ENCODE measurements at places on chromosomes 13 and 19. TPM values are rescaled to one million over a fixed set of nuclear protein-coding genes. Genes with fewer than 3 reads are reported as not detected.

GRCh38 chr13:110024645-110024980, 238.2 kb upstream of the IRS2 start:
- peaks cover 18% of the 10 kb centered on the region for H3K4me1 ChIP-seq
- no peaks in the 10 kb centered on the region for H3K36me3 ChIP-seq
- H3K4me3 ChIP-seq: no peak overlapping the region
- H3K27me3 ChIP-seq: no peaks in the 10 kb centered on the region
- DNase-seq: no peak

DNA sequence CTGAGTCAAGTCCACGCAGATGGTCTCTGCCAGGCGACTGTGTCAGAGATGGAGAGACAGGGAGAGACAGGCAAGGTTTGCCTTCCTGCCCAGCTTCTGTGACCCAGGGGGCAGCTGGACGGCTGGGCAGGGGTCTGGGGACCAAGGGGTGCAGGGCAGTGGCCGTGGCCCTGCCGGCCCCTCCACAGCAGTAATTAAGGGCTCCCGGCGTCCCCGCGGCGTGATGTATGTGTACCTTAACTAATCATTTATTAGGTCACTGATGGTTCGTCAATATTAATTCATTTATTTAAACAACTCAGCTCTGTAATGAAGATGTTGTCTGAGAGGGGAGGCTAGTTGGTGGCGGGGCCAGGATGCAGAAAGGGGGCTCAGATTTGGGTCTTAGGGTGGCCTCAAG, 28.6 kb upstream of the TCF3 start:
- no peaks in the 10 kb centered on the region for H3K4me1 ChIP-seq
- H3K27me3 ChIP-seq: peaks cover 64% of the 10 kb centered on the region
- no peak for DNase-seq

DNA sequence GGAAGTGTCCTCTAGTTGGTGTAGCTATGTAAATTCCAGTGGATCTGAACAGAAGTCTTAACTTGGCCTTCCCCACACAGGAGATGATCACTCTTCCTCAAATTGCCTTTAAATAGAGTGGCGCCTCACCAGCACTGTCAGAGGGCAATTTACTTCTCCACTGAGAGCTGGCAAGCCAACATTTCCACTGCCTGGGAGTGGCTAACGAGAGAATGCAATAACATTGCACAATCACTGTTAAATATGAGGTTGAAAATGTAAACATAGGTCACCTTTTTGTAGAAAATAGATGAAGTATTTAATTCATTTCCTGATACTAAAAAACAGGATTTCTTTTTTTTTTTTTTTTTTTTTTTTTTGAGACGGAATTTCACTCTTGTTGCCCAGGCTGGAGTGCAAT, 55.4 kb upstream of the UBL3 start:
- no peaks in the 10 kb centered on the region for H3K36me3 ChIP-seq
- no peak overlapping the region for H3K27ac ChIP-seq
- no peak for DNase-seq
- H3K4me3 ChIP-seq: no peak overlapping the region
- H3K27me3 ChIP-seq: no peaks in the 10 kb centered on the region

PSG3 gene
- total RNA-seq: not detected

GRCh38 chr13:110216398-110217041, 90.4 kb downstream of the COL4A1 start:
- DNase-seq: peak; percentile 45
- H3K27ac ChIP-seq: peak overlapping the region; percentile 62
- H3K36me3 ChIP-seq: no peaks in the 10 kb centered on the region

- no peak overlapping the region for H3K4me3 ChIP-seq
- no peaks in the 10 kb centered on the region for H3K4me1 ChIP-seq
- H3K27ac ChIP-seq: no peak overlapping the region
Observed at GRCh38 chr13:79684371-79684770, 203.4 kb downstream of the NDFIP2 start.

GRCh38 chr19:58037927-58038687, 4.3 kb downstream of the ZSCAN1 start:
- no peaks in the 10 kb centered on the region for H3K4me1 ChIP-seq
- DNase-seq: no peak
- peaks cover 31% of the 10 kb centered on the region for H3K27me3 ChIP-seq
- H3K4me3 ChIP-seq: no peak overlapping the region
- no peaks in the 10 kb centered on the region for H3K36me3 ChIP-seq
- H3K27ac ChIP-seq: no peak overlapping the region

- H3K4me3 ChIP-seq: no peak overlapping the region
- H3K27me3 ChIP-seq: peaks cover 4% of the 10 kb centered on the region
- no peaks in the 10 kb centered on the region for H3K36me3 ChIP-seq
- no peak overlapping the region for H3K27ac ChIP-seq
- DNase-seq: no peak
Observed at GRCh38 chr13:111659842-111660241, 339.4 kb downstream of the TEX29 start.

DNA sequence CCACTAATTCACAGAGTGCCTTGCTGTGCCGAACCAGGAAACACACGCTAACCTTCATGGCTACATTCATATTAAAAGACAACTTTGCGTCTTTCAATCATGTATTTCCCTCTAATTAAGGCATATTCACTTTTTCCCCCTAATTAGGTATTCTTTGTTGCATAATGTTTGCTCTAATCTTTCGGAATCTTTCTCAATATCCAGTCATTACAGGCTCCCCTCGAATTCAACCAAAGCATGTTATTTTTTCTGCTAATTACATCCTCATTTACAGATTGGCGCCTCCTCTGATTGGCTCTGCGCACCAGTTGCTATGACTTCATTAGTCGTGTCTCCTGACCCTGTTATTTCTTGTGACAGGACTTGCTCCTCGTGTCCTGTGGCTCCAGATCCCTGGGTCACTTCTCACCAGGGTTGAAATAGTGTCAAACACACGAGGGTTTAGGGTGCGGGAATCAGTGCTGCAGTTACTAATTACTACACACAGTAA, 226.7 kb upstream of the TSHZ3 start:
- no peak overlapping the region for H3K27ac ChIP-seq
- no peaks in the 10 kb centered on the region for H3K36me3 ChIP-seq
- H3K4me3 ChIP-seq: no peak overlapping the region
- H3K4me1 ChIP-seq: no peaks in the 10 kb centered on the region
- no peaks in the 10 kb centered on the region for H3K27me3 ChIP-seq

DNA sequence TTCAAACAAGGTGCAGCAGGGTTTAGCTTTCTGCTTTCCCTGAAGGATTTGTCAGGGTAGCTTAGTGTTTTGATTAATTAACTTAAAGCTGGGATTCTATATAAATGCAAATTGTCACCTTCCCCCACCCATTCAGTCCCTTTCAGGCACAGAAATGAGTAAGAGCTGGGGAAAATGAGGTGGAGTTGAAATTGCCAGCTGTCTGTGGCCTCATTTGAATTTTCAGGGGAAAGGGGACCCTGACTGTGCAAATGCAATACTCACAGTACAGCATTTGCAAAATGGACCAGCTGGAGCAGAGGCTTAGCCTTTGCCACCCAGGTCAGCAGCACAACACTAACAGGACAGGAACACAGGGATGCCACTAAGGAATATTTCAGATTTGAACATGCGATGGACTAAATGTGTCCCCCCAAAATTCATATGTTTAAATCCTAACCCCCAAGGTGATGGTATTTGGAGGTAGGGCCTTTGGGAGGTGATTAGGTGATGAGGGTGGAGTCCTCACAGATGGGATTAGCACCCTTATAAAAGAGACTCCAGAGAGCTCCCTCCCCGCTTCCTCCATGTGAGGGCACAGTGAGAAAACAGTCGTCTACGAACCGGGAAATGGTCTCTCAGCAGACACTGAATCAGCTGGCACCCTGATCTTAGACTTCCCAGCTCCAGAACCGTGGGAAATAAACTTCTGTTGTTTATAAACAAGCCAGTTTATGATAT, 59.5 kb upstream of the CYSLTR2 start:
- no peaks in the 10 kb centered on the region for H3K4me1 ChIP-seq
- no peak overlapping the region for H3K4me3 ChIP-seq
- no peaks in the 10 kb centered on the region for H3K36me3 ChIP-seq
- H3K27me3 ChIP-seq: no peaks in the 10 kb centered on the region
- H3K27ac ChIP-seq: no peak overlapping the region
- DNase-seq: no peak

DNA sequence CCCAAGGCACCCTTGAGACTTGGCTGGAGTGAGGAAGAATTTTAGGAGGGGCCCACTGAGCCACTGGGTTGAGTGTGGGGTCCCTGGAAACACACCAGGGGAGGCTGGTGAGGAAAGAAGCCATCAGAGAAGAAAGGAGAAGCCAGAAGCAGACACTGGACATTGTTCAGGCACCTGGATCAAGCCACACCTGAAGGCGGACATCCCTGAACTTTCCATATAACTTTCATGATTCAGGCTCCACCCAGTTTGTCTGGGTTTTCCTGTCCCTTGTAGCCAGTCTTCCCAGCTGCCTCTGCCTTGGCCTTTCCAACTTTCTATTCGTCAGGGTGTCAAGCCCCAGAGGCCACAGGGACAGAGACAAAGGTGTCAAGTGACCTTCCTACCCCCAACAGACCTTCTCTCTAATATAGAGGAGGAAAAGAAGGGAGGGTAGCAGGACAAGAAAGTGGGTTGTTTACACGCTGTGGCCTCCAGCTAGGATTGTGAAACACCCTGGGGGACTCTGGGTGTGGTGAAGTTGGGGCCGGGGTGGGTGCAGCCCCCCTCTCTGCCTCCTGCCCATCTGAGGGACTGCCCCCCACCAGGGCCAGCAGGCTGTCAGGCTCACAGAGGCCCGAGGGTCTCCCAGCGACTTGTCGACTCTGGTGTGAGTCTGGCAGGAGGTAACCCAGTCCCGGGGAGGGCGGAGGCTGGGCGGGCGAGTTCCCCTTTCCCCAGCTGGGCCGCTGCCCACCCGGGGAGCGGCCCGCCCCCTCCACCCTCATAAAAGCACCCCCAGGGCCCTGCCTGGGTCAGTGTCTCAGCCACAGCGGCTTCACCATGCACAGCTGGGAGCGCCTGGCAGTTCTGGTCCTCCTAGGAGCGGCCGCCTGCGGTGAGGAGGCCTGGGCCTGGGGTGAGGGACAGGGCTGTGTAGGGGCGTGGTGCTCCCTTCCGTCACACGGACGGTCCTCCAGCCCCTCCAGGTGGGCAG, at the start of gene CFD:
Gene CFD (plus strand): TSS at position 797 of the 976 bp plus-strand sequence. CDS start 26 bp downstream, at position 823.
- H3K27ac ChIP-seq: peak within 1 kb of the TSS; percentile 62
- H3K4me1 ChIP-seq: no peaks in the 10 kb centered on the region
- peak within 1 kb of the TSS; percentile 41 for H3K4me3 ChIP-seq
- peak; percentile 52 for DNase-seq
- no peaks in the 10 kb centered on the region for H3K36me3 ChIP-seq

All from gastrocnemius medialis (tissue), 4 donors.